Activated CD8-positive, alpha-beta memory T cell treated with anti-CD3 and anti-CD28 coated beads, Interleukin-2, amount 10 ng/mL, durations not matched to agents 7 days and 5 days (primary cell): ENCODE measurements at places on chromosomes 12 and 14.

GRCh38 chr12:13433768-13434167 is 237.2 kb downstream of the EMP1 start:
- DNase-seq, result no peak
- H3K36me3 ChIP-seq, result no peaks in the 10 kb centered on the region
- no peaks in the 10 kb centered on the region for H3K4me1 ChIP-seq
- no peak overlapping the region for H3K27ac ChIP-seq
- no peak overlapping the region for H3K4me3 ChIP-seq

- DNase-seq, result no peak
- H3K27me3 ChIP-seq, result no peaks in the 10 kb centered on the region
- no peak overlapping the region for H3K4me3 ChIP-seq
- H3K4me1 ChIP-seq, result peaks cover 52% of the 10 kb centered on the region
- peak overlapping the region; percentile 45 for H3K27ac ChIP-seq
Measured at GRCh38 chr14:55139141-55139540, 10.1 kb downstream of the LGALS3 start.

- H3K36me3 ChIP-seq, result peaks cover 8% of the 10 kb centered on the region
- no peak overlapping the region for H3K4me3 ChIP-seq
- no peak for DNase-seq
- no peak overlapping the region for H3K27ac ChIP-seq
Measured at GRCh38 chr14:68771631-68772030, 21.2 kb downstream of the ZFP36L1 start.

GRCh38 chr14:58560208-58560607 is 77.6 kb upstream of the DACT1 start:
- H3K27ac ChIP-seq, result no peak overlapping the region
- no peaks in the 10 kb centered on the region for H3K4me1 ChIP-seq
- H3K27me3 ChIP-seq, result no peaks in the 10 kb centered on the region
- no peak for DNase-seq

GRCh38 chr14:47009615-47010014 is 358.0 kb upstream of the RPL10L start:
- no peak overlapping the region for H3K27ac ChIP-seq
- no peaks in the 10 kb centered on the region for H3K4me1 ChIP-seq
- H3K4me3 ChIP-seq, result no peak overlapping the region
- no peak for DNase-seq
- H3K27me3 ChIP-seq, result no peaks in the 10 kb centered on the region
- no peaks in the 10 kb centered on the region for H3K36me3 ChIP-seq

DNA sequence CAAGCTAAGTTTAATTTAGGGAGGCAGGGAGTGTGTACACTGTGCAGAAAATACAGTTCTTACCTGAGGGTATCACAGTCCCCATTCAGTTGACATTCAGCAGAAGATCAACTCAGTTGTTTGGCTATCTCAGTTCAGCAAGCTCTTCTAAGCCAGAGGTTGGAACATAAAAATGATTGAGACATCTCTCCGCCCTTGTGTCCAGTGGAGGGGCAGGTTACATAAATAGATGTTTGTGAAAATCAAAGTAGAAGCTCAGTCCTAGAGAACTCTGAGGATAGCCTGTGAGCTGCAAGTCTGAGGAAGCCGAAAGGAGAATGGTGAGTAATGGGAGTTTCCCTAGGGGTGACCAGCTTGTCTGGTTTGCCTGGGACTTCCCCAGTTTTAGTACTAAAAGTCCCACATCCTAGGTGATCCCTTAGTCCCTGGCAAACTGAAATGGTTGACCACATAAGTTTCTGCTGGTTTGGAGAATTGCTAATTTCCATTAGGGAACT is 251.4 kb upstream of the ATP2B1 start:
- H3K27ac ChIP-seq, result no peak overlapping the region
- H3K36me3 ChIP-seq, result no peaks in the 10 kb centered on the region
- H3K27me3 ChIP-seq, result no peaks in the 10 kb centered on the region

DNA sequence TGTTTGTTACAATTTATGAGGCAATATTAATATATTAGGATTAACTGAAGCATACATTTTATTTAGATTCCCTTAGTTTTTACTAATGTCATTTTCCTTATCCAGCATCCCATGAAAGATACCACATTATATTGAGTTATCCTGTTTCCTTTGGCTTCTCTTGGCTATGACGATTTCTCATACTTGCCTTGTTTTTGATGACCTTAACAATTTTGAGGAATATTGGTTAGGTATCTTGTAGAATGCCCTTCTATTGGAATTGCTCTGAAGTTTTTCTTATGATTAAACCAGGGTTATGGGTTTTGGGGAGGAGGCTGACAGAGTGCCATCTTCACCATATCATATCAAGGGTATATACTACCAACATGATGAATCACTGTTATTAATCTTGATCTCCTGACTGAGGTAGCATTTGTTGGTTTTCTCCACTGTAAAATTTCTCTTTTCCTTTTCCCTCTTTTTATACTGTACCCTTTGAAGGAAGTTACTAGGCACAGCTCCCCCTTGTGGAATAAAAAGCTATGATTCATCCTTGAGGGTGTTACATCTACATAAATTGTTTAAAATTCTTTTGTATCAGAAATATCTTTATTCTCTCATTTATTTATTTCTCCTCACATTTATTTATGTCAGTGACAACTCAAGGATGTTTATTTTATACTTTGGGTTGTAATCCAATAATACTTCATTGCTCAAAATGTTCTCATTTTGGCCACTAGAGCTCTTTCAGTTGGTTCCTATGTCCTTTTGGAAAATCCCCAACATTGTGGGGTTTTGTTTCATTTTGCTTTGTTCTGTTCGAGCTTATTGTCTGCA is 239.0 kb downstream of the SLC16A7 start:
- H3K27ac ChIP-seq, result no peak overlapping the region
- DNase-seq, result no peak
- no peak overlapping the region for H3K4me3 ChIP-seq
- H3K36me3 ChIP-seq, result no peaks in the 10 kb centered on the region
- peaks cover 5% of the 10 kb centered on the region for H3K27me3 ChIP-seq

DNA sequence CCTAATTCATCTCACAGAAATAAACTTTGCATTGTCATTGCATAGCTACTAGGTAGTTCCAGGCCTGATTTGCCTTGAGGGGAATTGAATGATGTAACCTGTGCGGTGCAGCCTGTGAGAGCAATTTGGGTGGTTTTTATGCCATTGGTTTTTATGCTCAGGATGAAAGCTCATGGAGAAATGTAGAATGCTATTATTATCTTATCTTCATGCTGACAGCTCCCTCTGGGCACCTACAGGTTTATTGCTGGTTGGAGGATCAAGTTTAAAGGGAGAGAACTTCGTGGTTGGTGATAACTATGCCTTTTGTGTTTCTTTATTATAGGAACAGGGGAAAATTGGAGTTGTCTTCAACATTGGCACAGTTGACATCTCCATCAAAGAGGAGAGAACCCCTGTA is 547.9 kb downstream of the DIO2 start:
- H3K27me3 ChIP-seq, result no peaks in the 10 kb centered on the region
- no peak overlapping the region for H3K27ac ChIP-seq
- no peaks in the 10 kb centered on the region for H3K36me3 ChIP-seq
- no peak overlapping the region for H3K4me3 ChIP-seq
- no peaks in the 10 kb centered on the region for H3K4me1 ChIP-seq

DNA sequence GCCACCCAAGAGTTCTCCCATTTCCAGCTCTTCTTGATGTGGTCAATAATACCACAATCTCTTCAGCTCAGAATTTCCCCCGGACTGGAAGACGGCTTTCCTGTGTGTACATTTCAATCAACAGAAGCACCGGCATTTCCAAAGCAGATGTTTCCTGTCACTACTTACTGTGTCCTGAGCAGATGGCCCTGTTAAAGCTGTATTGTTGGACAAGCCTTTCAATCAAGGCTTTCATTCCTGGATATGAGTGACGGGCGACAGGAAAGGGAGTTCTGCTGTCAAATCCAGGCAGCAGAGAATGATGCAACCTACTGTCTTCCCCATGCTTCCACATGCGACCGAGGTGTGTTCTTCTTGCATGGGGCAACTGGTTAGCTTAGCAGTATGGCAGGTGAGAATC is 76.4 kb upstream of the CCDC60 start:
- H3K36me3 ChIP-seq, result no peaks in the 10 kb centered on the region
- no peak for DNase-seq
- no peak overlapping the region for H3K27ac ChIP-seq
- peaks cover 4% of the 10 kb centered on the region for H3K4me1 ChIP-seq

DNA sequence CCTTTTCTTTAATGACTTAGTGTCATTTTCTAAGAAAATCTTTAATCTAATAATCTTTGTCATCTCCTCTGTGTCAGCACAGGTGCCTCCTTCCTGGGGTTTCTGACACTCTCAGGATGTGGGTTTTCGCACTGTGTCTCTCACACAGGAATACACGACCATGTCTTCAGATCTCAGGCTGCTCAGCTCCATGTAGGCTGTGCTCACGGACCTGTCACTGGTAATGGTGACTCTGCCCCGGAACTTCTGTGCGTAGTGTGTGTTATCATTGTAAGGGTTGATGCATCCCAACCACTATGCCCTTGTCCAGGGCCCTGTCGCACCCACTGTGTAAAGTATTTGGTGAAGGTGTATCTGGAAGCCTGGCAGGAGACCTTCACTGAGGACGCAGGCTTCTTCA is 647.8 kb downstream of the TMEM121 start:
- H3K27me3 ChIP-seq, result peaks cover 54% of the 10 kb centered on the region
- peak overlapping the region; percentile 63 for H3K27ac ChIP-seq
- peaks cover 52% of the 10 kb centered on the region for H3K4me1 ChIP-seq
- DNase-seq, result peak; percentile 81

DNA sequence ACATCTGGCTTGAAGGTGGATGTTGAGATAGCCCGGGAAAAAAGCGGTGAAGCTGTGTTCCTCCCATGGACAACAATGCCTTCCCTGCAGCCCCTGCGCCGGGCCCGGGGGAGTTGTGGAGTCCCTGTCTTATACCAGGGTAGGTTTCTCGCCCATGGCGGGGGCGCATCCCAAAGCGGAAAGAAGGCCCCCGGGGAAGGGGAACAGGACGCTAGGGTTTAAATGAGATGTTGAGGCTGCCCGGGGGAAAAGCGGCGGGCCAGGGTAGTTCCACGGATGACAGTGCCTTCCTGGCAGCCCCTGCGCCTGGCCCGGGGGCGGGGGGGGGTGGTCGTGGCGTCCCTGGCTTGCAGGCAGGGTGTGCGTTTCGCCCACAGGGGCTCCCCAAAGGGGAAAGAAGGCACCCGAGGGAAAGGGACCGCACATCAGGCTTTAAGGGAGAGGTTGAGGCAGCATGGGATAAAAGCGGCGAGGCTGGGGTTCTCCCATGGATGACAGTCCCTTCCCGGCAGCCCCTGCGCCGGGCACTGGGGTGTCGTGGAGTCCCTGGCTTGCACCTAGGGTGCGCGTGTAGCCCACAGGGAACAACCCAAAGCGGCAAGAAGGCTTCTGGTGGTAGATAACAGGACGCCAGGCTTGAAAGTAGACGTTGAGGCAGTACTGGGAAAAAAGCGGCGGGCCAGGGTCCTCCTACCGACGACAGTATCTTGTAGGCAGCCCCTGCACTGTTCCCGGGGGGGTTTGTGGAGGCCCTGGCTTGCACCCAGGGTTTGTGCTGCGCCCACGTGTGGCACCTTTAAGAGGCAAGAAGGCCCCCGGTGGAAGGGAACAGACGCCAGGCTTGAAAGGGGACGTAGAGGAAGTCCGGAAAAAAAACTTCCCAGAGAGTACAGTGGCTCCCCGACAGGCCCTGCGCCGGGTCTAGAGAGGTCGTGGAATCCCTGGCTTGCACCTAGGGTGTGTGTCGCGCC is 160.8 kb upstream of the ALG10B start:
- no peak overlapping the region for H3K27ac ChIP-seq
- no peaks in the 10 kb centered on the region for H3K36me3 ChIP-seq

- DNase-seq, result no peak
- no peaks in the 10 kb centered on the region for H3K4me1 ChIP-seq
- no peak overlapping the region for H3K4me3 ChIP-seq
- no peaks in the 10 kb centered on the region for H3K36me3 ChIP-seq
- H3K27me3 ChIP-seq, result peaks cover 19% of the 10 kb centered on the region
Measured at GRCh38 chr12:45093051-45093450, 42.2 kb upstream of the DBX2 start.

DNA sequence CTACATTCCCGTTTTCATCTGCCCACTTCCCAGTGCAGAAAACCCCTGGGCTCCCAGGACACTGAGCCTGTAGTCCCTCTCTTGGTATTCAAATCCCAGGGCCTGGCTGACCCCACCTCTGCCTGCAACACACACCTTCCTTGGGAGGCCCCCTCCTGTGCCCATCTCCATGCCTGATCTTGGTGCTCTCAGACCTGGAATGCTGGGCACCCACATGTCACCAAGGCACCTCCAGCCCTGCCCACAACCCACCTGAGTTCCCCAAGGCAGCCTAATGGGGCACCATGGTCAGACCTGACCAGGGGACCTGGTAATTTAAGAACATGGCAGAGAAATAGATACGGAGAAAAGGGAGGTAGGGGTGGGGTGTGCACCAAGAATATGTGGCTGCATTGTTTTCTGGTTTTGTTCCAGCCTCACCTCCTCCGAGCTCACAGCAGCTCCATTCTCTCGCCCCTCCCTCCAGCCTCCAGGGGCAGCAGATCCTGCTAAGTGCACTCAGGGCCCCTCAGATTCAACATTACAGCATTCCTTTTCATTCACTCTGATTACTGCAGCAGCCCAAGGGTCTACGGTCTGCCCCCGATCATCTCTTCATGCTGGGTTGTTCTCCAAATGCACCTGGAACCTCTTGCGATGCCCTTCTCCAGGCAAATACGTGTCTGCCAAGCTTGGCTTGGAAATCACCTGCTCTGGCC is 9.2 kb upstream of the HSP90AA1 start:
- H3K27me3 ChIP-seq, result no peaks in the 10 kb centered on the region
- H3K4me1 ChIP-seq, result peaks cover 17% of the 10 kb centered on the region
- DNase-seq, result no peak
- H3K36me3 ChIP-seq, result no peaks in the 10 kb centered on the region
- H3K4me3 ChIP-seq, result no peak overlapping the region

DNA sequence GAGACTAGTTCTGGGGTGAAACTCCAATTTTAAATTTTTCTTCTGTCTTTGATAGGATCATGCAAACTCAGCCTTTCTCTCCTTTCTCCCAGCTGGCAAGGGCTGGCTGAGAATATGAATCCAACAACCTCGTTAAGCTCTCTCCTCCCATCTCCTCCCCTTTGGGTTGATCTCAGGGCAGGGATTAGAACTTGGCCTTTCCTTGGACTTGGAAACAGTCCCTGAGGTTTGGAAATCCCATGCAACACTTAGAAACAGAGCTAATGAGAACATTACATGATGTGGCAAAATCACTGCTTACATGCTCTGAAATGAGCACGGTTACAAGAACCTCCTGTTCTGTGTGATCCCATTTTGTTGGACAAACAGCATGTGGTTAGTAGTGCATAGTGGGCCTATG is 31.6 kb downstream of the ACACB start:
- H3K4me3 ChIP-seq, result no peak overlapping the region
- H3K36me3 ChIP-seq, result peaks cover under 1% of the 10 kb centered on the region
- peaks cover under 1% of the 10 kb centered on the region for H3K4me1 ChIP-seq
- H3K27me3 ChIP-seq, result peaks cover 10% of the 10 kb centered on the region
- H3K27ac ChIP-seq, result no peak overlapping the region
